Cardiac muscle cell (in vitro differentiated cells and primary cell): ENCODE measurements at places on chromosomes 12 and 14.

- no peak for DNase-seq
Measured at GRCh38 chr12:111174961-111175345, 193.9 kb downstream of the PHETA1 start.

DNA sequence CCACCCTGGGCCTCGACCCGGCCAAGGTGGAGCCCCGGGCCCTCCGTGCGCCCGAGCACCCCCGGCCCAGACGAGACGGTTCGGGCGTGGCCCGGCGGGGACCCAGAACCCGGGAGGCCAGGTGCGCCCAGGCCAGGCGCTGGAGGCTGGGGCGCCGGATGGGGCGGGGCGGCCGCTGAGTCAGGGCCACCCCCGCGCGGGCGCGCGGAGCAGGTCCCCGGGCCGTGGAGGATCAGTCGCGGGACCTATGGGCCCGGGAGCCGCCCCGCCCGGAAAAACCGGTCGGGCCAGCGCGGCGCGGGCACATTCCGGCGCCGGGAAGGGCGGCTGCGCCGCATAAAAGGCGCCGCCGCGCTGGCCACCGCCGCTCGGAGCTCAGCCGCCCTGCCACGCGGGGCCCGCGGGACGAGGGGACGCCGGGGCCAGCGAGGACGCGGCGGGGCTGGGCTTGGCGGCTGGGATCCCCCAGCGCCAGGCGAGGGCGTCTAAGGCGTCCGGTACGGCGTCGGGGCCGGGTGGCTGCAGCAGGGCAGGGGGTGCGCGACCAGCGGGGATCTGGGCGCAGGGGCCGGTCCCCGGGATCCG, 21.5 kb upstream of the KIF26A start:
- peak; percentile 38 for DNase-seq

DNA sequence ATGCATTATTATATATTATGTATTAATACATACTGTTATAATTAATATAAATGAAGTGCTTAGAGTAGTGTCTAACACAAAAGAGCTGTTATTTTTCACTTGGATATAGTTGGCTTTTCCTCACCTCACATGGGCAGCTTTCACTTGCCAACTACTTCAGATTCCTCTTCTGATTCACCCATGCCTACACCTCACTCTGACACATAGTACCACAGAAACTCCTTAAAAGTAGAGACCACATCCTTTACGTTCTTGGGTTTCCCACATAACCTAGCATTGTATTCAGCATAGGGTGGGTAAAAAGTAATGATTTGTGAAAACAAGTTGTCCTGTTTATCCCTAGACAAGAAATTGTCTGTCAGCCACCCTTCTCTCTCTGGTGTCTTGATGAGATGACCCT, 61.0 kb downstream of the DIO2 start:
- no peak for DNase-seq

- DNase-seq = peak; percentile 71
Measured at GRCh38 chr14:32372154-32372553, 43.1 kb downstream of the AKAP6 start.

- no peak for DNase-seq
Measured at GRCh38 chr14:68576031-68576430, 216.8 kb downstream of the ZFP36L1 start.
